ENCODE measurements at places on chromosomes 2 and 18.
A peak's percentile ranks its signal among the peaks of the same experiment; 100 is the strongest.

- no peak for ATAC-seq
Measured at GRCh38 chr2:126616606-126617069, 39.3 kb upstream of the GYPC start.

GRCh38 chr2:68885811-68886075 lies 14.5 kb upstream of the BMP10 start:
- ATAC-seq, result no peak

- no peak for ATAC-seq
Measured at GRCh38 chr2:86174445-86174844, 20.8 kb downstream of the IMMT start.

- ATAC-seq, result no peak
Measured at GRCh38 chr2:234273887-234274584, 222.8 kb downstream of the ARL4C start.

DNA sequence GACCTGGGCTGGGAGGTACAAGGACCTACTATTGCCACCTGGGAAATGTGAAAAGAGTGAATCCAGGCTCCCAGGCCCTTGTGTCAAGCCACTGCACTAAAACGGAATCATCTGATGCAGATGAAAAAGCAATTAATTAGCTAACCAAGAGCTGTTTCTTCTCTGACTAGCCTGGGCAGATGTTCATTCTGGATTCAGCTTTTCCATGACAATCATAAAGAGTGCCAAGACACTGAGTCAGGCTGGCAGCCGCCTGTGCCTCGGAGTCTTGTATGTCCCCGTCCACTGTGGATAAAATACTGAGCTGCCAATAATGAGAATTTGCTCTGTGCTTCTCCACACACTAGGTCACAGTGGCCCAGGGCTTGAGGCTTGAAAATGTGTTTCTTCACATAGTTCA lies 21.7 kb upstream of the LCLAT1 start:
- peak; percentile 75 for ATAC-seq

DNA sequence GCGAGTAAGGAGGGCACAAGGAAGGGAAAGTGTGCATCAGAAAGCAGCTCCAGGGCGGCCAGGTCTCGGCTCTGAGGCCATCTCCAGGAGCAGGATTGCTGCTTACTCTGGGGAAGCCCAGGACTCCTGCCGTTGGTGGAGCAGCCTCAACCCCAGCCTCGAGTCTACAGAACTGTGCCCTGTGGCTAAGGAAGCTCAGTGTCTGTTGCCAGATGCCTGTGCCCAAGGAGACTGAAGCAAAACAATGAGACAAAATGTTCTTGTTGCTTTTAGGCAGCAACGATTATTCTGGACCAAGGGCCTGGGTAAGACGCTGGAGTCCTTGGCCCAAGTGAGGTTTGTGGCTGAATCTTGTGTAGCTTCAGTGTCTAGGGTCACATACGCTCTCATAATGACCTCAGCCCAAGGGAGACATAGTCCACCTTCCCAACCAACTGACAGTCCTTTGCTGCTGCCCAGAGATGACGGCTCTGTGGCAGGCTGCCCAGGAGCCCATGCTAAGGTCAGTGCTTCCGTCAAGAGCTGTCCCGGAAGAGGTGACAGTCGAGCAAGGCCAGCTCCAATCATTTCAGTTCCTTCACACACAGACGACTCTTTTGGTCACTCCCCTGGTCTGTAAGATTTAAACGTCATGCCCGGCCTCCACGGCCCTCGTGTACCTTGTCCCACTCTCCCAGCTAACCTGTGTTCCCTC lies 223.8 kb downstream of the TTC32 start:
- no peak for ATAC-seq

DNA sequence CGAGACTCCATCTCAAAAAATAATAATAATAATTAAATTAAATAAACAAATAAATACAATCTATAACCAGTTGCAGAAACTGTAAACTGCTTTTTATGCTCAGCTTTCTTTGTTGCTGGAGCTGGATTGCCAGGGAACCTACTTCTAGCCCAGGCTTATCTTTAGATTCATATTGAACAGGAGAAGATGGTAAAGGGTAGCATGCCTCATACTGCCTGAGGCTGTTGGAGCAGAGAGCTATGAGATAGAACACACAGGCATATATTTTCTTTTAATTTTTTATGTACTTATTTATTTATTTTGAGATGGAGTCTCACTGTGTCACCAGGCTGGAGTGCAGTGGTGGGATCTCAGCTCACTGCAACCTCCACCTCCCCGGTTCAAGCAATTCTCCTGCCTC lies 28.7 kb upstream of the EML4 start:
- ATAC-seq, result no peak

DNA sequence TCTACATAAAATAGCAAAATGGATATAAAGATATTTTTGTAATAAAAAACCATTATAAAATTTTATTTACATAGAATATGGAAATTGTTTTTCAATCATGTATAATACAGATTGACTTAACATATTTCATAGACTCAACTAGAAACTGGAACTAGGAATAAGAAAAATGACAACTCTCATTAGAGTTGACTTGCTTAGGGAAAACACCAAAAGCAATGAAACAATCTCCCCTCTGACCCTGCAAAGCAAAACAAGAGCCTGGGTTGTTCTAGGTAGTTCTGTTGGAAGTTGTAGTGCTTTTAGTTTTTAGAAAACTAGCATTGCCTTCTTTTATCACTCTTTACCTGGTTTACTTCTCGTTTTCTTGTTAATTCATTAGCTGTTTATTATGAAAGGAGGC lies 32.2 kb upstream of the MTIF2 start:
- no peak for ATAC-seq

DNA sequence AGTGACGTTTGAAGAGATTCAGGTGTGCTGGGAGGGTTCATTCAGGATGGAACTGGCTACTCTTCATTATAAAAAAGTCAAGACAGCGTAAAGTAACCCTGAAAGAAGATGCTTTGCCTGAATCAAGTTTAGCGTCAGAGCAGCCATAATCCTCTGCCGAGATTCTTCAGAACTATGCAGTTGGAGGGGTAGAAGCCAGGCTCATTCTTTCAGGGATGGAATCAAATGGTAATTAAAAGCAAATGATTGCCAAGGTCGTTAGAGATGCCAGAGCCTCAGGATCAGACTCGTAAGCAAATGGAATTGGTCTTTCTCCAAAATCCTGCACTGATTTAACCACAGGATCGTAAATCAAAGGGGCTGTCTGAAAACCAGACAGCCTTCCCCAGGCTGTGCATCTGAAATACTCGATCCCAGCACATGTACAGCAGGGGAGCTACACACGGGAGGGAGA lies 21.9 kb downstream of the APCDD1 start:
- ATAC-seq, result no peak

- no peak for ATAC-seq
Measured at GRCh38 chr2:201925056-201925455, 108.6 kb upstream of the FZD7 start.

DNA sequence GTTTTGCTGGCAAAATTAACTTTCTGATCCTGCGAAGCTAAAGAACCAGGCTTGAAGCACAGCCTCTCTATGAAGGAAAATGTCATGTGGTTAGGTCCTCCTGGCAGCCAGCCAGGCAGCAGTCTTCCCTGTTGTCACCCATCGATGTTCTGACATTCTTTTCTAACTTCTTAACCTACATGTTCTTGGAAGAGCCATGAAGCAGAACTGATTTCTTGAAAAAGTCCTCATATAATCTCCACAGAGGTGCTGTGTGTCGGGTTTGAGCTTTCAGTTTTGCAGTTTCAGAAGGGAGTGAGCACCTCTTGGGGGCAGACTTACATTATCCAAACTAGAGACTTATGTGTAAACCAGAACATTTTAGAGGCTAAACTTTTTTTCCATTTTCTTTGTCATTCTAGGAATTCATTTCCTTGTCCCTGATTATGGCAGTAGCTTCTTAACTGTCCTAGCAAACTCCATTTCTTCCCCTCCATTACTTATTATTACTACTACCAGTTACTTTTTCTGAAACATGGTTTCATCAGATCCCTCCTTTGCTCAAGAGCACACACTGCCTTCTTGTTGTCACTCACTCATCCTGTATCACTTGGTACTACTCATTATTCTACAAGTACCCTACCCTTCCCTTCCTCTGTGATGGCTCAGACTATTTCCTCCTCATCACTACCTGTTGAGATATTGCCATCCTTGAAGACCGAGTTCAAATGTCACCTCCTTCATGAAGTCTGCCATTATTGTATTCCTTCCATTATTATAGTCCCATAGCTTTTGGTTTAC lies 31.1 kb downstream of the DOK1 start:
- no peak for ATAC-seq

All from gastroesophageal sphincter (tissue), 4 donors.